ENCODE measurements at places on chromosomes 13 and 19.
A peak's percentile ranks its signal among the peaks of the same experiment; 100 is the strongest.

- DNase-seq: no peak
Observed at GRCh38 chr19:50548191-50549058, 19.8 kb downstream of the LRRC4B start.

- DNase-seq: peak; percentile 38
Observed at GRCh38 chr13:31236211-31236786, 36.5 kb downstream of the B3GLCT start.

GRCh38 chr19:51242881-51243630 lies 7.8 kb upstream of the SIGLECL1 start:
- no peak for DNase-seq

GRCh38 chr19:50647879-50648615 lies 1.2 kb upstream of the C19orf81 start:
- DNase-seq: no peak

DNA sequence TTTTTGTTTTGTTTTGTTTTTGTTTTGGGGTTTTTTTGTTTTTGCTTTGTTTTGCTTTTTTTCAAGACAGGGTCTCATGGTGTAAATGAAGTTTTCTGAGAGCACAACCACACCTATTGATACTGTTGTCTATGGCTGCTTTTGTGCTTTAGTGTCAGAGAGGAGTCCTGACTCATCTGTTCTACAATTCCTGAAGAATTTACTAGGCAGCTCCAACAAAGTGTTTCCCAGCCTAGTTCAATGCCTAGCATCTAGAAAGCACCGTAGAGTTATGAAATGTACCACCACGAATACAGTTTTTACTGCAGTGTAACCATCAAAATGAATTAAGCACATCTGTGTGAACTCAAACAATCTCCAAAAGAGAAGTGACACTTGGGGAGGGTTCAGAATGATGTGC lies 21.2 kb downstream of the SAFB start:
- no peak for DNase-seq

DNA sequence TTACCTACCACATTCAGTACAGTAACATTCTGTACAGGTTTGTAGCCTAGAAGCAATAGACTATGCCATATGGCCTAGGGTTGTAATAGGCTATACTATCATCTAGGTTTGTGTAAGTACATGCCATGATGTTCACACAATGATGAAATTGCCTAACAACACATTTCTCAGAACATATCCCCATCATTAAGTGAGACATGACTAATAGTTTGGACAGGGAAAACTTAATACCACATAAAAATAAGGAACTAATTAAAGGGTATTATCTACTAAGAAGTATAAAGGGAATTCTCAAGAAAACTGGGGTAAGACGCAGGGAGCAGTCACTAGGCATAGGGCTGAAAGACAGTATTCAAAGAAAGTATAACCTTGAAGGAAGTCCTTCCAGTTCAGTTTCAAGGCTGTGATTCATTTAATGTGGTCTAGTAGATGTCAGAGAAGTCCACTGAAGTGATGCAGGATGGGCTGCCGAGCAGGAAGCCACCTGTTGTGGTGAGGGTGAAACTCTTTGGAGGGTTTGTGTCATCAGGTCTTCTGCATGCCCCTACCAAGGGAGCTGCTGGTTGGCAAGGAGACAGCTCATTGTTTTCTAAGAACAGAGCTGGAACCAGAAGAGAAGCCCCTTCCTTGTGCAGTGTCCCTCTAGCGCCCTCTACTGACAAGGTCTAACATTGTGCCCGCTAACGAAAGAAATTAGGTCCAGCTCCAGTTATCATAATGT lies 122.9 kb downstream of the OLFM4 start:
- peak; percentile 46 for DNase-seq

- no peak for DNase-seq
Observed at GRCh38 chr13:113432506-113433270, 20.6 kb downstream of the ADPRHL1 start.

- no peak for DNase-seq
Observed at GRCh38 chr13:73210218-73210883, 151.5 kb downstream of the KLF5 start.

GRCh38 chr13:112097770-112098169 lies 30.8 kb downstream of the SOX1 start:
- DNase-seq: no peak

DNA sequence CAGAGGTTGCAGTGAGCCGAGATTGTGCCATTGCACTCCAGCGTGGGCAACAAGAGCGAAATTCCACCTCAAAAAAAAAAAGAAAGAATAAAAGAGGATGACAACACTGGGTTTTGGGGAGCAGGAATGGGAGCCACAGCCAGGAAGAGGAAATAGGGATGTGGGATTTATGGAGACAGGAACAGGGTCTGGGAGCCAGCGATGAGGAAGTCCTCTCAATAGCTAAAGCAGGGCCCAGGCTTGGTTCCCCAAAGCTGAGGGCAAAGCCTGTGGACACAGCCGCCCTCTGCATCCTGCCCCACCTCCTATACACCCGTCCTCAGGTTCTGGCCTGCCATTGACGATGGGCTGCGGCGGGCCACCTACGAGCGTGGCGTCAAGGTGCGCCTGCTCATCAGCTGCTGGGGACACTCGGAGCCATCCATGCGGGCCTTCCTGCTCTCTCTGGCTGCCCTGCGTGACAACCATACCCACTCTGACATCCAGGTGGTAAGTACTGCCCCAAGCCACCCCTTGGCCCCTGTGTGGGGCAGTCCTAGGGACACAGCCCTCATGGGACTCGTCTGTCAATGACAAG lies 13.6 kb downstream of the HIPK4 start:
- no peak for DNase-seq

- no peak for DNase-seq
Observed at GRCh38 chr19:49687150-49687549, 2.2 kb upstream of the ADM5 start.

- no peak for DNase-seq
Observed at GRCh38 chr19:30387311-30388115, 15.3 kb downstream of the ZNF536 start.

DNA sequence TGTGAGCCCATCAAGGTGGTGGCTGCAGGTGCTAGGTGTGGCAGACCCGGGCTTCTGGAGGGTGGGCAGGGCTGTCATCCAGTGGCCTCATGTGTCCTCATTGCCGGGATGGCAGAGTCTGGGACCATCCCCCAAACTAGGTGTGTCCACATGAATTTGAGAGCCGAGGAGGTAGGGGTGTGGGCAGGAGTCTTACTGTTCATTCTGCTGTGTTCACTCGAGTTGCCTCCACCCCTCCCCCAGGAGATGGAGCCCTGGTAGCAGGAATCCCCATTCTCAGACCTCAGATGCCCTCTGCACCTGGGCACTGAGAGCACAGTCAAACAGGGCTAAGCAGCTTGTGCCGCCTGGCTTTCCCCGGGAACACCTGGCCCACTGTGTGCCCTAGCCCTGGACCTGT lies 22.4 kb downstream of the NAXD start:
- DNase-seq: no peak

DNA sequence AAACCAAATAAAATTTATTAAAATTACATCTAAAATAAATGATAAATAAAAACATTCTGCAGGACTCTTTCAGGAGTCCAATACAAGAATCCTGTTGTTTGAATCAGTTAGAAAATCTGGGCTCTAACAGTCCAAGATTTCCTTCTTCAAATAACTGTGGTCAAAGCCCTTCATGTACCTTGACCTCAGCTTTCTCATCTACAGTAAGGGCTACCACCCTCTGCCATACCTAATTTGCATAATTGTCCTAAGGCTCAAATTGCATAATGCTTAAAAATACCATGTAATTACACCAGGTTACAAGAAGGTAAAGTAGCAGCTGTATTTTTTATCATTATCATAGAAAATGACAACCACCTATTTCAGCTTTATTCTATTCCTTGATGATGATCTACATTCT lies 54.3 kb downstream of the XPO4 start:
- no peak for DNase-seq

DNA sequence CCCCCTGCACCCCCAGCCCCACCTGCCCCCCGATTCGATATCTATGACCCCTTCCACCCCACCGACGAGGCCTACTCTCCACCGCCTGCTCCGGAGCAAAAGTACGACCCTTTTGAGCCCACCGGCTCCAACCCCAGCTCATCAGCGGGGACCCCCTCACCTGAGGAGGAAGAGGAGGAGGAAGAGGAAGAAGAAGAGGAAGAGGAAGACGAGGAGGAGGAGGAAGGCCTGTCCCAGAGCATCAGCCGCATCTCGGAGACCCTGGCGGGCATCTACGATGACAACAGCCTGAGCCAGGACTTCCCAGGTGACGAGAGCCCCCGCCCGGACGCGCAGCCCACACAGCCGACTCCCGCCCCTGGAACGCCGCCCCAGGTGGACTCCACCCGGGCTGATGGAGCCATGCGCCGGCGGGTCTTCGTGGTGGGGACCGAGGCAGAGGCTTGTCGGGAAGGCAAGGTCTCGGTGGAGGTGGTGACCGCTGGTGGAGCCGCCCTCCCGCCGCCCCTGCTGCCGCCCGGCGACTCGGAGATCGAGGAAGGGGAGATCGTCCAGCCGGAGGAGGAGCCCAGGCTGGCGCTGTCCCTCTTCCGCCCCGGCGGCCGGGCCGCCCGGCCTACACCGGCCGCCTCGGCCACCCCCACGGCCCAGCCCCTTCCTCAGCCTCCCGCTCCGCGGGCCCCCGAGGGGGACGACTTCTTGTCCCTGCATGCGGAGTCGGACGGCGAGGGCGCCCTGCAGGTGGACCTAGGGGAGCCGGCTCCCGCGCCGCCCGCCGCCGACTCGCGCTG lies 9.2 kb downstream of the SCAF1 start:
- no peak for DNase-seq

DNA sequence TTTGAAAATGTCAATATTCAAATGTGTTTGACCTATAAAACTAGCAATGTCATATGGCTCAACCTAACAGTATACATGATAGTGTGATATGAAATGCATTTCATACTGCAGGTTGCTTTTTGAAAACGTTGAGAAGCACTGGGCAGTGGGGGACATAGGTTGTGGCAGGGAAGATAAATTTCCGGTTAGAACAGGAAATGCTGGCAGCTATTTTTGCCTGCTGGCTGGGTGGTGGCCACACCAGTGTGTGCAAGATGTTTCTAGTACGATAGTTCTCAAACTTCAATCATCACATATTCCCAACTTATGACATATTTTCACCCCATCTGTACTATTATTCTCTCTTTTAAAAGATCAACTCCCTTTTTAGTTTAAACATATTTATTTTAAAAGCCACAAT lies 17.2 kb downstream of the FXYD5 start:
- no peak for DNase-seq

DNA sequence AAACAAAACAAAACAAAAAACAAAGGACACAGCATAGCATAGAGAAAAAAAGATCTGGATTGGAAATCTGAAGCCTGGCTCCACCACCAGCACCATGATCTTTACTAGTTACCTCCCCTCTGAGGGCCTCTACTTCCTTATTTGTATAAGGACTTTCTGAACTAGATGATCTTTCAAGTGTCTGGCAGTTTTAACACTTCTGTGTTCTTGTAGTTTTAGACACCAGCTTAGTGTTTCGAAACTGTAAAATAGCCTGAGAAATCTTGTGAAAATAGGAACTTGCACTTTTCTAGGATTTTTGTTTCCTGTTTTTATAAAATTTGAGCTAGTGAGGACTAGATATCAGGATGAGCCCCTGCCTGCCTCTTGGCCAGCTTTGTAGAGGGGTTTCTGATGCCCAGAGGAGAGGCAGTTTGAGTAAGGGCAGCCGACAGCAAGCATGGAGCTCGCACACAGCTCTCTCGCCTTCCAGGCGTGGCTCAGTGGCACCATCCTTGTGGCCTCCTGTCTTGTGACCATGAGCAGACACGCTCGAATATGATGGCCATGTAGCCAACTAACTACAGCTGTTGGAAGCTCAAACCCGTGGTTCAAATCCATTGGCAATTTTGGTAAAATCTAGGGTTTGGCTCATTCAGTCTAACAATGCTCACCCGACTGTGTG lies 319.0 kb downstream of the KCNRG start:
- DNase-seq: no peak

- DNase-seq: peak; percentile 35
Observed at GRCh38 chr13:25085125-25085742, 10.7 kb upstream of the PABPC3 start.

DNA sequence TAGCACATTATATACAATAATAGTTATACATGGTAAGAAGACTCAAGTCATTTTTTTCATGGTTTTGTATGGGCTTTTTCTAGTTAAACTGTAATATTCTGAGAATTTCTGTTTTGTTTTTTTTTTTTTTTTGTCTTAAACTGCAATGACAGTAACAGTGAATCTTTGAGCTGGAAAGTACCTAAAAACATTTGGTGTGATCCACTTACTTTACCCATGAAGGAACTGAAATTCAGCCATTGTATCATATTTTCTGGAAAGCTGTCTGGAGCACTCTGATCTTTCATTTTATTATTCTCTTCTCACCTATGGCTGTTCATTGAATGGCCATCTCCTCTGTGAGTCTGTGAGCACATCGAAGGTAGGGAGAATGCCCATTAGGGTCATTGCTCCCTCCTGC lies 37.8 kb downstream of the MYO16 start:
- DNase-seq: no peak

DNA sequence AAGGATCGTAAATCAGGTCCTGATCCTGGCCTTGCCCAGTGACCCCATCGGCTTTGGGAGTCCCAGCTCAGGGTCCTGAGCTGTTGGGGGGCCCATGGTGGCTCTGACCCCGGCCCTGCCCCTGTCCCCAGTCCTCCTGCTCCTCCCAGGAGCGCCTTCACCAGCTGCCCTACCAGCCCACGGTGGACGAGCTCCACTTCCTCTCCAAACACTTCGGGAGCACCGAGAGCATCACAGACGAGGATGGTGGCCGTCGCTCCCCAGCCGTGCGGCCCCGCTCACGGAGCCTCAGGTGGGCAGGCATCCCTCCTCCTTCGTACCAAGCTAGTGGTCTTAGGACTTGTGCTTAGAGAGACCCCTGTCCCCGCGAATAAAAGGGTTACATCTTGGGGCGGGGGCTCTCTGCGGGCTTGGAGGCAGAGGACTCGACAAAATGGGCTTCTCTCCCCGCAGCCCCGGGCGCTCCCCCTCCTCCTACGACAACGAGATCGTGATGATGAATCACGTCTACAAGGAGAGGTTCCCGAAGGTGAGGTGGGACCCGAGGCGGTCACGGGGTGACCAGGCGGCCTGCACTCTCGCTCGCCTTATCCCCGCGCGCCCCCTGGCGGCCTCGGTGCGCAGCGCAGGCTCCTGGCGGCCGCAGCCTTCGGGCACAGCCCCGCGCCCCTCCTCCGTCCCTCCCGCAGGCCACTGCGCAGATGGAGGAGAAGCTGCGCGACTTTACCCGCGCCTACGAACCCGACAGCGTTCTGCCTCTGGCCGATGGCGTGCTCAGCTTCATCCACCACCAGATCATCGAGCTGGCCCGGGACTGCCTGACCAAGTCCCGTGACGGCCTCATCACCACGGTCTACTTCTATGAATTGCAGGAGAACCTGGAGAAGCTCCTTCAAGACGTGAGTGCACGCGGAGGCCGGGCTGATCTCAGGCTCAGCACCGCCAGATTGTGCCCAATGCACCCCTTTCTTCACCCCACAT lies 9.1 kb downstream of the MAST1 start:
- peak; percentile 74 for DNase-seq

GRCh38 chr19:38253788-38254187 lies 2.4 kb downstream of the PPP1R14A start:
- DNase-seq: no peak

GRCh38 chr13:40764587-40765403 lies 6.2 kb downstream of the MRPS31 start:
- no peak for DNase-seq

GRCh38 chr19:6220385-6221191 lies 59.2 kb downstream of the MLLT1 start:
- DNase-seq: no peak
